Esophagus squamous epithelium (tissue), 5 donors: ENCODE measurements at places on chromosomes 2 and 18. TPM values are rescaled to one million over a fixed set of nuclear protein-coding genes. Genes with fewer than 3 reads are reported as not detected.

The EDAR gene
- 4.0 TPM for total RNA-seq

The ANKRD62 gene
- total RNA-seq, result 0.27 TPM

The LYG2 gene
- total RNA-seq, result not detected

The DNAJC5G gene
- total RNA-seq, result not detected

The ADGRF3 gene
- total RNA-seq, result not detected

DNA sequence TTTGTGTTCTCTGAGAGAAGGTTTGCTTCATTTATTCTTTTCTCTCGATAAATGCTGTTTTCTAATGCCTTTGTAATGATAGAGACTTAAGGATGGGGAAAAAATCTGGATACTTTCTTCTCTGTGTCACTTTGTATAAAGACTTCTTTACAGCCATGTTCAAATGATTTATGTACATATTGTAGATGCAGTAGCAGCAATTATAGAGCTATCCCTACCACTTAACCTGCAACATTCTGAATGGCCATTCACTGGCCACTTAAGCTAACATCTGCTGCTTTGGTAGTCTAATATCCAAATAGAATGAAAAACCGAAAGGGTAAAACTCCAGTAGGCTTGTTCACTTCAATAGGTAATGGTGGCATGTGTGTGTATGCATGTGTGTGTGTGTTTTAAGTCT lies 97.8 kb downstream of the CSRNP3 start:
- no peak for DNase-seq

GRCh38 chr2:123771928-123772632 lies 253.0 kb upstream of the CNTNAP5 start:
- DNase-seq, result no peak

GRCh38 chr2:95007031-95007609 lies 18.4 kb upstream of the MAL start:
- DNase-seq, result no peak

- no peak for DNase-seq
These were observed 245.8 kb upstream of the EPHA4 start for GRCh38 chr2:221817878-221818277.

GRCh38 chr2:191650896-191651773 lies 26.8 kb upstream of the NABP1 start:
- DNase-seq, result no peak

DNA sequence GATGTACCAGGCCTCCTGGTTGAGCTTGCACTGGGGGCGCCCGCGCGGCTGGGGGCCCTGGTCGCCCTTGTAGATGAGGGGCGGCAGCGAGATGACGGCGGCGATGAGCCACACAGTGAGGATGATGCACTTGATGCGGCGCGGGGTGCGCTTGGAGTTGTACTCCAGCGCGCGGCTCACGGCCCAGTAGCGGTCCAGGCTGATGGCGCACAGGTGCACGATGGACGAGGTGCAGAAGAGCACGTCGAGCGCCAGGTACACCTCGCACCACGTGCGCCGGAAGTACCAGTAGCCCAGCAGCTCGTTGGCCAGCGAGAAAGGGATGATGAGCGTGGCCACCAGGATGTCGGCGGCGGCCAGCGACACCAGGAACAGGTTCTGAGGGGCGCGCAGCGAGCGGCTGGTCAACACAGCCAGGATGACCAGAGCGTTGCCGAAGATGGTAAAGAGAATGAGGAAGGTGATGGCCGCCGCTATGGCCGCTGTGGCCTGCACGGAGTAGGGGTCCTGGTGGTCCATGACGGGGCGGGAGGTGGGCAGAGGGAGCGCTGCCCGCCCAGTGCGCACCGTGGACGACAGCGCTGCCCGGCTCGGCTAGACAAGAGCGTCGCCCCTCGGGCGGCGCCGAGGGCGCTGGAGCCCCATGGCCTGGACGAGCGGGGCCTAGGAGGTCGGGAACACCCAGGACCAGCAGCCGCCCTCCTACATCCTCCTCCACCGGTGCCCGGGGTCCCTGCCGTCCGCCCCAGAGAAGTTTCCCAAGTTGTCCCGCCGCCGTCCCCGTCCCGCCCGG lies 544 bp downstream of the ADRA2B start:
- DNase-seq, result no peak

DNA sequence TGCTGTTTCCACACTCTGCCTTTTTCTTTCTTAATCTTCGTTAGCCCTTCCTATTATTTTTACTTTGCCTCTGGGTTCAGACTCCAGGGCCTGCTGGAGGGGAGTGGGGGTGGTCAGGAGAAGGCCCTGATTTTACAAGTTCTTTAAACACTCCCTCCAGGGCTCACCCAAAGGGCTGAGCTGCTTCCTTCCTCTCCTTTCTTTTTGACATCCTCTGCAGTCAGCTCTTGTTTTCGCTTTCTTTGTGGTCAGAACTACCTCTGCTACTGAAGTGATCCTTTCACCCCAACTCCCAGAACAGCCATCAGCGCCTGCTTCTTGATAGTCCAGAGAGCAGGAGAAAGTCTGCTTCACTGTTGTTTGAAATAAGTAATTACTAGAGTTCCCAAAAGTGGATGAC lies 925.7 kb downstream of the EPHA4 start:
- no peak for DNase-seq

DNA sequence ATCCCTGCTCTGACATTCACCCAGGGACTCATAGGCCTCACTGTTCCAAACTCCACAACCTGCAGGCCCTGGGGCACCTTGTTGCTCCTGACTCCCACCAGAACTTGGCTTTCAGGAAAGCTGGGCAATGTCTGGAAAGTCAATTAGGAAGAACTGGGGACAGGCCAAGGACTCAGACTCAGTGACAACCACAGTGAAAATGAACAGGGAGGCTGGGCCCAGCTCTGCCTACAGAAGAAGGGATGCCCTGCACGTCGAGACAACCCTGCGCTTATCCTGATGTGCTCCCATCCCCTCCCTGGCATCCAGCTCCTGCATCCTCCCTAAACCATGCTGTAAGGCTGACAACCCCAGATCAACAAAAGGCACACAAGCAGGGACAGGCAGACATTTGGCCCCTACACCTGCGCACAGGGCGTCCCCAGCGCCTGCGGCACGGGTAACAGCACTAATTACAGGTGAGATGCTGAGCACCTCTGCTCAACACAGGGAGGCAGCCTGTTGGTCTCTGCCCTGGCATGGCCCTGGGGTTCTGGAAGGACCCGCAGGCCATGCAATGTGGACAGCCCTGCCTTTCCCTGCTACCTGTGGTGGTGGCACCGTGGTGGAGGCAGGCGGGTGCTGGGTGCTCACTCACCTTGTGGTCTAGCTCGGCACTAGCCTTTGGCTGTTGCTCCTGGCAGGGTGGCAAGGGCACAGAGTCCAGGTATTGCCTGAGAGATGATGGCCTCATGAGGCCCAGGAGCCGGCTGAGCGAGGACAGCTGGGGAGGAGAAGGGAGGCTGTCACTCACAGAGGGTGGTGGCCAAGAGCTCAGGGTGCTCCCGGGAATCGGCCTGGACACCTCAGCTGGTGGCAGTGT lies 23.6 kb upstream of the SEMA4C start:
- no peak for DNase-seq

DNA sequence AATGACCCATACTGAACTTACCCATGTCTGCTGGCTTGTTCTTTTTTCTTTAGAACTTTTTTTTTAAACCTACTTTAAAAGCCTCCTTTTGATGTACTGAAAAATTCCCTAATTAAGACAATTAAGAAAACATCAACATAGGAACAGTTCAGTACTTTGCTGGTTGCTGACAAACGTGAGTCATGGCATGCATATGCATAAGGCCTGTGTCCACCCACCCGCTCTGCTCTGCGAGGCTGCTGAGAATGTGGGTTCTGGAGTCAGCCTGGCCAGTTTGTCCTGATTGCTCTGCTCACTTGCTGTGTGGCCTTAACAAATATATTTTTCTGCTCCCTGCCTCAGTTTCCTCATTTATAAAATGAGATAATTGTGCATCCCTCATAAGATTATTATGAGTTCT lies 27.3 kb downstream of the LAMA3 start:
- no peak for DNase-seq

DNA sequence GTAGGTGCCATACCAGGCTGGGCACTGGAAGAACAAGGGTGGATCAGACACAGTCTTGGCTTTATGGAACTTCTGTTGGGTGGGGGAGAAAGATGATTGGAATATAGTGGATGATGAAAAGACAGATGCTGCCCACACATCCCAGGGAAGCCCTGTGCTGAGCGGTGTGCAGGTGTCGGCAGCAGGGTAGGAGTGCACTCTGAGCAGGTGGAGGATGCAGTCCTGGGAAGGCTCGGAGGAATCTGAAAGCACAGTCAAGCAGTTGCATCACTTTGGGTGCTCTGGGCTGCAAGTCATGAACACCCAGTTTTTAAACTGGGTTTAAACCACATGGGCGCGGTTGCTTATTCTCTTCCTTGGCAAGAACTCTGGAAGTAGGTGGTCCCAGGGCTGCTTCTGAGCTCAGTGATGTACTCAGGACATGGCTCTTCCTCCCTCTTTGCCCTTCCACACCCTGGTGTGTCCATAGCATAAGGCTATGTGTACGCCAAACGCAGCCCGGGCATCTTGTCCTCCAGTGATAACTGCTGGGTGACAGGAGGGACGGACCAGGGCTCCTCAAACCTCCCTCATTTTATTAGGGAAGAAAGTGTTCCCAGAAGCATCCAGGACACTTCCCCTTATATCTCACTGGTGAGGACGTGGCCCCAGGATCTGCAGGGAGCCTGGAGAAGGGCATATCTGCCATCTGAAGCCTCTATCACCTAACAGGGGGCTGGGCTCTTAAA lies 84.0 kb downstream of the SH3RF3 start:
- no peak for DNase-seq

DNA sequence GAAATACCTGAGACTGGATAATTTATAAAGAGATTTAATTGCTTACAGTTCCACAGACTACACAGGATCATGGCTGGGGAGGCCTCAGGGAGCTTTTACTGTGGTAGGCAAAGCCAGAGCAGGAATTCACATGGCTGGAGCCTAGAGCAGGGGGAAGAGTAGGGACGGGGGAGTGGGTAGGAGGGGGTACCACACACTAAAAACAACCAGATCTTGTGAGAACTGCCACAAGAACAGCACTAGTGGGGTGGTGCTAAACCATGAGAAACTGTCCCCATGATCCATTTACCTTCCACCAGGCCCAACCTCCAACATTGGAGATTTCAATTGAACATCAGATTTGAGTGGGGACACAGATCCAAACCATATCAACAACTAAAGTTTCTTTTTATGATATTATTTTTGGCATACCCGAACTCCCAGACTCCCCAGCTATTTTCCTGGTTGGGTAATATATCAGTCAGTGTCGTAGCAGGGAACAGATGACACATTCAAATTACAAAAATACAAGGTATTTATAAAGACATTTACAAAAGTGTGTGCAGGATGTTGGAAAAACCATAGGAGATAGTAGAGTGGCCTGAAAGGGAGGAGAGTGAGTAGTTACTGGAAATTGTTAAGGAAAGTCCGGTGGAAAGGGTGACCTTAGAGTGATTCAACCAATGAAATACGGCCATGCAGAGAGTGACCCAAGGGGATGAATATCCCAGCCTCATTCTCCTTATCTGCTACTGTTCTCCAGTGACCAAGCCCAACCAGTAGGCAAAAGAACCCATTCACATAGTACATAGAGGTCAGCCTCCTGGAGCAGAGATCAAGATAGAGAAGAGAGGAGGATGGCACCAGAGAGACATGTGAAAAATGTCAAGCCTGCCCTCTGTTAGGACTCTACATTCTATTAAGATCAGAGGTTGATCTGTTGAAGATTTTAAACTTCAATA lies 8.8 kb downstream of the RPL37A start:
- no peak for DNase-seq

GRCh38 chr2:135997380-135997779 lies 12.0 kb upstream of the DARS1 start:
- no peak for DNase-seq

DNA sequence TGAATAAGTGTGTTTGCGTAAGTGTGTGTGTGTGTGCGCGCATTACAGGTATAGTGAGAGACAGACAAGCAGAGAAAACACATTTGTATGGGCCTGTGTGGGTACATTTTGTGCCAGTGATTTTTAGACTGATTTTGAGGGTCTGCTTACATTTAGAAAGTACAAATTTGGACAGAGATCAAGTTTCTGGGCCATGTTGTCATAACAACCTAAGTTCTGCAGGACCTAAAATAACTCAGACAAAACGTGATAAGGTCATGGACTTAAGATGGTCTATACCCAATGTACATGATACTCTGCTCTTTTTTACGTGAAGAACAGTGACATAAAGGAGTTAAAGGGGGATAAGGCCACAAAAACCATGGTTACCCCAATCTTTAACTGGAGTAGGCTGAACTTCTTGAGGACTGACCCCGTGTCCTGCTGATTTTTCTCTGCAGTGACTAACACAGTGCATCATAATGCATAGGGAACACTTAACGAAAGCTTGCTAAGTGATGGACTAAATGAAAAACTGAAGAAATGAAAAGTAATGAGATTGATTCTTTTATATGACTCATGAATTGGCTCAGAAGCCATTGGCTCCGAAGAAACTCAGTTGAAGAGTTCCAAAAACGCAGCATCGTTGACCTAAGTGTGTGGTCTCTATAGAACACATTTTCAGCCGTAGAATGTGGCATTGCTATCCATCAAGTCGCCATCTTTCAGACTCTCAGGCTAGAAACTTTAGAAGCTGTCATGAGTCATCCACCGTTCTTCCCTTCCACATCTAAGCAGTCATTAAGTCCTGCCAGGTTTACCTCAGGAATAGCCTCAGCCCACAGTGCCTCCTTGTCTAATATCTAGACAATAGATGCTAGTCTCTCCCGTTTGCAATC lies 61.6 kb upstream of the NCOA1 start:
- DNase-seq, result no peak

- no peak for DNase-seq
These were observed 296 bp downstream of the TTC21B start for GRCh38 chr2:165953306-165953654.

DNA sequence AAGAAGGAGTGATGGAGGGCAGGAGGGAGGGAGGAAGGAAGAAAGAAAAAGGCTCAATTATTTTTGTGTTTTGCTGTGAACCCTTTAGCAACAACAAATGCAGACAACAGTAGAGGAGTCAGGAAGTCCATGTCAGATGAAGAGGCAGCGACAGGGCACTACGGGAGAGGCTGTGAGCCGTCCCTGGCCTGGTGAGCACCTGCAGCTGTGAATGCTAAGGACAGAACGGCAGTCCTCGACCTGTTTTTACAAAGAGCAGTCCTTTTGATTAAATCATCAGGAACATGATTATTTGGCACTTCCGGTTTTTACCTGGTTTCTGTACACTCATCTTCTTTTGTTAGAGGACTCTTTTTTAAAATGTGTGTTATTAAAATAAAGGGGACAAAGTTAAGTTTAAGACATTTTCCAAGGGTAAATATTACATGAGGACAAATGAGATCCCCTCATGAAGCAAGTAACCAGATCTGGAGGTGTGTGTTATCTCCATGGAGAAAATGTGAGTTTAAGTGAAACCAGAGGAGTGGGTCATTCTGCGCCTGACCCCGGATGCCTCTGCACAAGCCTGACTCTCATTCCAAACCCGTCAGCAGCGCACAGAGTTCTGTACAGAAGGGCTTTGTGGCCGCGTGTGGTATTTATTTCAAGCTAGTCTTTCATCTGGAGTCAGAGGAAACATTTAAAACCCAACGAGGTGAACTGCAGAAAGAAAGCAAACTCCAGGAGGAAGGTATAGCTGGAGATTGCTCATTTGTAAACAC lies 492.5 kb downstream of the SOX11 start:
- no peak for DNase-seq

DNA sequence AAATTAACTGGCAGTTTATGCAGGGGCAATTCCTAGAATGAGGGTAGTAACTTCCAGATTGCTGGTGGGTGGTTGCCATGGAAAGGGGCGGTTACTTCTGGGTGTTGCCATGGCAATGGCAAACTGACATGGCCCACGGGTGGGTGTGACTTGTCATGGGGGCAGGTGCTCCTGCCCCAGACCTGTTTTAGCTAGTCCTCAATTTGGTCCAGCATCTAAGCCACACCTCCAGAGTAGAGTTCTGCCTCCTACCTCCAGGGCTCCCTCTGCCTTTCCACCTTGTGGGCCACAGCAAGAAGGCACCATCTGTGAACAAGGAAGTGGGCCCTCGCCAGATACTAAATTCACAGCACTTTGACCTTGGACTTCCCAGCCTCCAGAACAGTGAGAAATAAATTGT lies 148.7 kb downstream of the TFCP2L1 start:
- no peak for DNase-seq
